ENCODE measurements at places on chromosomes 6 and 20.

- DNase-seq = no peak
Observed at GRCh38 chr6:22699151-22699550, 129.8 kb downstream of the HDGFL1 start.

- no peak for DNase-seq
Observed at GRCh38 chr6:5174756-5175549, 85.8 kb downstream of the LYRM4 start.

DNA sequence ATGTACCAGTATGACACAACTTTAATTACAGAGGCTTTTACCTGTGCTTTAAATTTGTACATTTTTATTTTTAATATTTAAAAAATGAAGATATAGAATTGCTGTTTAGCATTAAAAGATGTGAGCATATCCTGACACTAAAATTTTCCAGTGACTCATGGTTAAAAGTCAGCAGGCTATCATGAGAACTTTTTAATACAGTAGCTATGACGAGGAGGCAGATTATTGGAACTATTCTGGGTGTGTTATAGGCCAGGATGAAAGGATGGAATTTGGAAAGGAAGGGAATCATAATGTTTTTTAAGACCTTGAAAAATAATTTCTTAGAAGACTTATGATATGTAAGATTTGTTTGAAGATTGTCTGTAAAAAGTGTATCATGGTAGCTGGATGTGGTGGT is 91.0 kb downstream of the GFRA4 start:
- DNase-seq = no peak

DNA sequence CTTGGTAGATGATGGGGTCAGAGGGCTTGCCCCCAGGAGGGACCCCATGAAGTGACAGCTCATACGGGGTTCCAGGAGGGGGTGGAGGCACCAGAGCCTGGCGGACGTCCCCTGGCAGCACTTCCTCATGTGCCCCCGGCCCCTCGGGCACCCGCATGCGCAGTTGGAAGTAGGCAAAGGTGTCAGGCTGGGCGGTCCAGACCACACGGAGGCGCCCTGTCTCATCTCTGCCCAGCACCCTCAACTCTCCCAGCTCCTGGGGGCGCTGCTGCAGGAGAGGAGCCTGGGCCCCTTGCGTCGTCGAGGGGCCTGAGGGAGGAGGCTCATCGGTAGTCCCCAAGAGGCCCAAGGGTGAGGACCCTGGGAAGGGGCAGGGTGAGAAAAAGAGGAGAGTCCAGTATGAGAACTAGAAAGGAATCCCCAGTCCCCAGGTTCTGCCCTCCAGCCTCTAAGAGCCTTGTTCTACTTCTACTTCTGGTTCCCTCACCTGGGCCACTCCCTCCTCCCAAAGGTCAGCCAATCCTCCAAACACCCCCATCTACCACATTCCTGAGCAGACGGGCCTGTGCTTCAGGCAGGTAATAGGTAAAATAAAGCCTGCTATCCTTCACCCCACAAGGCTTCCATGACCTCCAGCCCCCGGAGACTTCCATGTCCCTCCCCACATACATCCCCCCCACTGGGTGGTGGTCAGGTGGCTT is 23.2 kb downstream of the TNXB start:
- no peak for DNase-seq

DNA sequence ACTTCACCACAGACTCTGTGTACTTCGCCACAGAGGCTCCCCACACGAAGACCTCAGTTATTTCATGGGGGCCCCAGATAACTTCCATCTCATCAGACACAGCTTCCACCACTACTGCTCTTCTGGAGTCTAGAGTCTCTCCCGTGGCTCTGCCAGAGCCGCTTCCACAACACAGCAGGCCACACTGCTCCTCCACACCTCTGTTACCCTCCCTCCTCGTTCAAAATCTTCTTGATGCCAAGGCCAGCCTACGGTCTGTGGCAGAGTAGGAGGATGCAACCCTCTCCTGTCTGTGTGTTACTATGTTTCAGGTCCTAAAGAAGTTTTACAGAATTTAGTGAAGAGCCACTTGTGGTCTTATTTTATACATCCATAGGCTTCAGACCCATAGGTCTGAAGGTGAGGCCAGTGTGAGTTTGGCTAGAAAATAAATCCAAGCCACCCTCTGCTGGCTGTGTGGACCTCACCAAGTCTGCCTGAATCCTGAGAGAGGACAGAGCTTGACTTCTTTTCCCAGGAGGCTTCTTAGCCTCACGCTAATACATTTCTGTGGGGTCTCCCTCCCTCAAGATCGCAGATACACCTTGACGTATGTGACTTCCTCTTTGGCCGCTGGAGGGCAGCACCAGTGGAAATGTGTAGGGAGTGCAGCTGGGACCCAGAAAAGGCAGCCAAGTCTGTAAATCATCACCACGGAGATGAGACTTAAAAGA is 197.7 kb downstream of the FAXC start:
- DNase-seq = peak; percentile 16

DNA sequence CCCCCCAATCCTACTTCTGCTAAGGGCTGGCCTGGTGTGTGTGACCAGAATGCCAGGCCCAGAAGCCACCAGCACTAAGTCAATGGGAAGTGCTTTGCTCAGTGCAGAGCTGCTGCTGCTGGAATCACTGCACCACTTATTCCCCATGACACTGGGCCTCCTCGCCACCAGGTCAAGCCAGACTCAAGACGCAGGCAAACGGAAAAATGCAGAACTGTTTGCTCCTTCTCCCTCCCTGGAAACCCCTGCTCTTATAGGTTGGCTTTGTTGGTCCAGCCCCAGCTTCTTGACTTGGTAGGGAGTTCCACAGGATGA is 121.9 kb downstream of the PHACTR3 start:
- DNase-seq = no peak

GRCh38 chr6:34757687-34758274 is 476 bp downstream of the SNRPC start:
- DNase-seq = no peak

GRCh38 chr20:5349448-5349847 is 32.7 kb upstream of the PROKR2 start:
- DNase-seq = no peak

- DNase-seq = no peak
Observed at GRCh38 chr6:52617087-52617486, 40.2 kb upstream of the TRAM2 start.

- no peak for DNase-seq
Observed at GRCh38 chr6:121651420-121651819, 216.0 kb downstream of the GJA1 start.

- DNase-seq = no peak
Observed at GRCh38 chr6:170013815-170014214, 262.4 kb downstream of the ERMARD start.

DNA sequence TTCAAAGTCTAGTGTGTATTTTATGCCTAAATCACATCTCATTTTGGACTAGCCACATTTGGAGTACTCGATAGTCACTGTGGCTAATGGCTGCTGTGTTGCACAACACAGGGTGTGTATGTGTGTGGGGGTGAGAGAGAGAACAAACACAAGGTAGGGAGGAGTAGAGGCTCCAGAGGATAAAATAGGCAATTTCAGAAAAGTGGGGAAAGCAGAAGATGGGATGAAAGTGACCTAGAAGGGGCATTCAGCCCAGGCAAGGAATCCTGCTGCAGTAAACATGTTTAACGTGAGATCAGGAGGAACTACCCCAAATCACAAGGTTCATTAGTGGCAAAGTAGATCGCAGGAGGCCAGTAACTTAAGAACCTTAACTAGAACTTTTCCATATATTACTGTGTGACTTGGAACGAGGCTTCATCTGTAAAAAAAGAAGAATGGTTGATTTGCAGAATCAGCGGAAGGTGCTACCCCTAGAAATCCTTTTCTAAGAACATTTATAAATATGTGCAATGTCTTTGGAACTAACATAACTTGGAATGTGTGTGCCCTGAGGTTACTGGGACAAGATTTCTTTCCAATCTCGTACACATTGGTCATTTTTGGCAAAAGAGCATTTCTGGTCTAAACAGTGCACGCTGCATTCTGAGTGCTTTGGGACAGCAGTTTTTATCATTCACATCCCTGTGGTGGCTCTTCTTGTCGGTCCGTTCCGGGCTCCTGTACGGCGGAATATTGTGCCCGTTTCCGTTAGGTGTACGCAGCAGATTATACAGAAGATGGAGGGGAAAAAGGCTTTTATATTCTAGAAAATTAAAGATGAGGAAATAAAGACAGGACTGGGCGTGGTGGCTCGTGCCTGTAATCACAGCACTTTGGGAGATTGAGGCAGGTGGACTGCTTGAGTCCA is 2.6 kb downstream of the DUSP22 start:
- no peak for DNase-seq

DNA sequence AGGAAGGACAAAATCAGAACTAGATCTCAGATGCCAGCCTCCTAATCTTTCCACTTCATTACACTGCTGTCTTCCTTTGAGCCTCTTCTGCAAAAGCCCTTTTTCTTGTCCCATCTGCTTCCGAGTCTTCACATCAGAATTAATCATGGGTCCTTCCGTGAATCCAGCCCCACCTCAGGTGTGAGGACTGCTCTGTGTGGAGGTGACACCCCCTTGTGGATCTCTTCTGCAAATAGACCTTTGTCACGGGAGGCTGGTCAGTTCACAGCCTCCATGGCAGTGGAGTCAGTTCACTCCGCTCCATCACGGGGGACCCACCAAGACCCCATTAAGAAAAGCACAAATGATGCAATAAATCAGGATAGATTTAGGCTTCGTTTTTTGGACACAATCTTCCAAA is 171.1 kb downstream of the ADAT2 start:
- peak; percentile 3 for DNase-seq

DNA sequence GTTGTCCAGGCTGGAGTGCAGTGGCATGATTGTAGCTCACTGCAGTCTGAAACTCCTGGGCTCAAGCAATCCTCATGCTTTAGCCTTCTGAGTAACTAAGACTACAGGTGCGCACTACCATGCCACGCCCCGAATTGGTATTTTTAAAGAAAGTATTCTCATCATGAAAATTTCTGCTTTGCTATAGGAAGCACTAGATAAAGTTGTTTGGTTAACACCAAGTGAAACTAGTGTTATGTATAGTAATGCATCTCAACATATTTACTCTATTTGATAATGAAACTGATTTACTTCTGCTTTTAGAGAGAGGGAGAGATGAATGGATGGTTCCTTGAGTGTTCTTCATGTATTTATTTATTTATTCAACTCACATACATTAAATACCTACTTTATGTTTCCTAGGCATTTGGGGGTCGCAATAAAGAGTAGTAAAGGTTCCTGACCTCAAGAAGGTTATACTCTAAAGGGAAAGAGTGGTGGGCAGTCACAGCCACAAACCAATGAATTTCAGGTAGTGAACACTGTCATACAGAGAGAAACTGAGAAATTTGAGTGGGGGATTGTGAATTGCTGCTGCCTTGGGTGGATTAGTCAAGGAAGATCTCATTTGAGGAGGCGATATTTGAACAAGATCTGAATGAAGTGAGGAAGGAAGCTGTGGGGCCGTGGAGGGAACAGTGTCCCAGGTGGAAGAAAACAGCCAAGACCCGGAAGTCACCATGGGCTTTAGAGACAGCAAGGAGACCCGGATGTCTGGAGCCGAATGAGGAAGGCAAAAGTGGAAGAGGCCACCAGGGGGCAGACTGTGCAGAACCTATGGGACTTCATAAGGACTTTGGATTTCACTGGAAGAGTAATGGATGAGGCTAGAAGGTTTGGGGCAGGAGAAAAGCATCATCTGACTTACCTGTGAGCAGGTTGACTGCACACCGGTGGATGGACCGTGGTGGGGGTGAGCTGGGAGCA is 185.6 kb downstream of the TSHZ2 start:
- peak; percentile 10 for DNase-seq

GRCh38 chr20:10447028-10447427 is 11.9 kb downstream of the SLX4IP start:
- peak; percentile 66 for DNase-seq

GRCh38 chr6:107443608-107444267 is 15.6 kb downstream of the PDSS2 start:
- DNase-seq = no peak

GRCh38 chr6:137731600-137731959 is 135.5 kb upstream of the TNFAIP3 start:
- no peak for DNase-seq

DNA sequence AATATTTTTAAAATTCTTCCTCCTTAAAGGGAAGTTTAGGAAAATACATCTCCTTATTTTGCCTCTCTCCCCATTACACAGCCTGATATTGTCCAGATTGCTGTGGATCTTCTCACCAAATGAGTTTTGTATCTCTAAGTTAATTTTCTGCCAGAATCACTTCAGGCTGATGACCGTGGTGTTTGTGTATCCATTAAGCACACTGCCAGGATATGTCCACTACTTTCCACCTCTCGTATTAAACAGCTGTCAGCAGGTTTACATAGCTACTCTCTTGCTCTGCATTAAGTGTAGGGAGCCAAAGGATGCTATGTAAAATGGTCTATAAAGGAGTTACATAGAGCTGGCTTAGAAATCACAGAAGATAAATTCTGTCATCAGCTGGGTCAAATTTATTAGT is 201.1 kb downstream of the ZFAND3 start:
- DNase-seq = peak; percentile 94

DNA sequence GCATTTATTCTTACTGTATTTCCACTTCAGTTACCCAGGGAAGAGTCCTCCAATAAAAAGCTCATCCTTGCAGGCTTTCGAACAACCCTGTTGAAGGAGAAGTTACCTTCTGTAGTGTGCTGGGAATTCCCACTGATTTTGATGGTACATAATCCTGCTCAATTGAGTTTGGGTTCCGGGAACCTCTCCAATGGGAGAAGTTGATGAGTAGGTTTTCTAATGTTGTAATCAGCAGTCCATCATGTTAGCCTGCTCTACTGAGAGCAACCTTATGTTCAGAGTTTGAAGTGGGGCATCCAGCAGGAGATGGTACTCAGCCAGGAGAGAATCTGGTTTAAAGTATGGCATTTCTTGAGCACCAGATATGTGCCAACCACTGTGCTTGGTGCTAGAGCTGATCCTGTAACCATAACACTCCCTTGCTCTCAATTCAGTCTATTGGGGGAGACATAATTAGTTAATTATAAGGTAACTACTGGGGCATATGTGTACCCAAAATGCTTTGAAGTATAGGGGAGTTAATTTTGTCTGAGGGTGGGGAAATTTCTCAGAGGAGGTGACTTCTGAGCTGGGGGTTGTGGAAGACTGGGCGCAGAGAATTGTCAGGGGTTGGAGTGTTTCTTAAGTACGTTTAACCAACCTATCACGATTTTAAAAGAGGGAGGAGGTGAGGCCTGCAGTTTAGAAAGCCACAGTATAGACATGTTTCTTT is 2.1 kb downstream of the TOP1 start:
- DNase-seq = peak; percentile 7

GRCh38 chr20:20085812-20086211 is 33.5 kb downstream of the CFAP61 start:
- DNase-seq = no peak

- peak; percentile 23 for DNase-seq
Observed at GRCh38 chr6:53979468-53980067, 131.7 kb upstream of the MLIP start.

GRCh38 chr20:18513208-18513607 is 5.5 kb downstream of the SEC23B start:
- no peak for DNase-seq

GRCh38 chr20:52684176-52684575 is 288.0 kb upstream of the TSHZ2 start:
- no peak for DNase-seq

DNA sequence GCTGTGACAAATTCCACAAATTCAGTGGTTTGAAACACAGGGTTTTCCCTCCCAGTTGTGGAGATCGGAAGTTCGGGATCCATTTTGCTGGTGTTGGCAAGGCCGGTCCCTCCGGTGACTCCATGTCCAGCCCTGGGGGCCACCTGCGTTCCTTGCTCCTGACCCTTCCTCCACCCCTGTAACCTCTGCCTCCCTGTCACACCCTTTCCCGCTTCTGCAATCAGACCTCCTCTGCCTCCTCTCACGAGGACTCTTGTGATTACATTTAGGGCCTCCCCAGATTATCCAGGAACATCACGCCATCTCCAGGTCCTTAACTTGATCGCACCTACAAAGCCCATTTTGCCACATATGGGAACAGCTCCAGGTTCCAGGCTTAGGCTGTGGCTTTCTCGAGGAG is 12.5 kb downstream of the RPS6KA2 start:
- no peak for DNase-seq
